Stimulated activated CD4-positive, alpha-beta T cell treated with anti-CD3 and anti-CD28 coated beads, Interleukin-1b, Interleukin-23, amount 100 ng/mL, for 1 hour (primary cell): ENCODE measurements at places on chromosomes 6 and 20.

DNA sequence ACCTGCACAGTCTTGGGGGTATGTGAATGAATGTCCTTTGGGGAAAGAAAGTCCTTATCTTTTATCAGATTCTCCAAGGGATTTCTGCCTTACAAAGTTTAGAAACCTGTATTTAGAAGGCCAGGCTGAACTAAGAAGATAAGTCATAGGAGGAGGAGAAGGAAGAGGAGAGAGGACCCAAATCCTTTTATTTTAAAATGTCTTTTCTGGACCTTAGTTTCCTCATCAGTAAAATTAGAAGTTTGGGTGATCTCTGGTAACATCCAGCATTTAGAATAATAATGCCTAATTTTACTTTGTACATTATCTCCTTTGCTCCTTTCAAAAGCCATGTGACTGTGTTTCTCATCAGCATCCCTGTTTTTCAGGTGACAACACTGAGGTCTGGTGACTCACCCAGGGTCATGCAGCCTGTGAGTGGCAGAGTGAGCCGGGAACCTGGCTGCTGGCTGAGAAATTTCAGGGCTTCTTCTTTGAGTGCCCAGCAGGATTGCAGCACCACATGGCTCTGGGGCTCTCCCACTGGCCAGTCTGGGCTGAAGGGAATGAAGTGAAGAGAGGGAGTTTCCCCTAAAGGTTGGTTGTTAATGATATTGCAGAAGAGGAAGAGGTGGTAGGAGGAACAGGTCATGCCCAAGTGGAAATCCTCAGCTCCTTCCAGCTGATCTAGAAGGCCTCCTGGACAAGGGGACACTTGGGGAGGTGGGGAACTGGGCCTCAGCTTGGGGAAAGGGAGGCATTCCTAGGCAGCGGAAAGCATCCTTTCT, 34.0 kb downstream of the VEGFA start:
- DNase-seq = no peak

GRCh38 chr6:66993272-66993671, 1286.2 kb upstream of the EYS start:
- DNase-seq = no peak

- peak; percentile 33 for DNase-seq
These were observed 8.8 kb downstream of the DUSP15 start for GRCh38 chr20:31861385-31862156.

DNA sequence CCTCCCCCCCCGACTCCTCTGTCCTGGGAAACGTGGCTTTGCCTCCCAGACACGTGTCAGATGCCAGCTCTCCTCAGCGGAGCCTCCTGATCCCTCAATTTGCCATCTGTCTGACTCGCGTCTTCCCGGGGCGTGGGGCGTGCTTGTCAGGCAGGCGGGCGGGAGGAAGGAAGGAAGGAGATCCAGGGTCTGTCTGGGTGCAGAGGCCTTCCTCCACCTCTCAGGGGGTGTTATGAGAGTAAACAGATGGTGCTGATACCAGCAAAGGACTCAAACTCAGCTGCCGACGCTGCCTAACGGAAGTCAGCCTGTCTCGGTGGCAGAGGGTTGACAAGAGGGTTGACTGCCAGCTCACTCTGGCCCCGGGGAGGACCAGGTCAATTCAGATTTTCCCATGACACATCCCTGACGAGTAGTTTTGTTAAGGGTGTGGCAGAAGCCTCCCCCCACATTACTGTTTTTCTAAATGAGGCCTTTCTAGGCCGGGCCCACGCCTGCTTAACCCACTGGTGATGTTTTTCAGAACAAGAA, 17.0 kb downstream of the UQCC2 start:
- peak; percentile 58 for DNase-seq

- DNase-seq = no peak
These were observed 37.7 kb downstream of the KIF25 start for GRCh38 chr6:168035098-168035660.

- DNase-seq = no peak
These were observed 171.2 kb downstream of the ZDHHC14 start for GRCh38 chr6:157552081-157552747.

DNA sequence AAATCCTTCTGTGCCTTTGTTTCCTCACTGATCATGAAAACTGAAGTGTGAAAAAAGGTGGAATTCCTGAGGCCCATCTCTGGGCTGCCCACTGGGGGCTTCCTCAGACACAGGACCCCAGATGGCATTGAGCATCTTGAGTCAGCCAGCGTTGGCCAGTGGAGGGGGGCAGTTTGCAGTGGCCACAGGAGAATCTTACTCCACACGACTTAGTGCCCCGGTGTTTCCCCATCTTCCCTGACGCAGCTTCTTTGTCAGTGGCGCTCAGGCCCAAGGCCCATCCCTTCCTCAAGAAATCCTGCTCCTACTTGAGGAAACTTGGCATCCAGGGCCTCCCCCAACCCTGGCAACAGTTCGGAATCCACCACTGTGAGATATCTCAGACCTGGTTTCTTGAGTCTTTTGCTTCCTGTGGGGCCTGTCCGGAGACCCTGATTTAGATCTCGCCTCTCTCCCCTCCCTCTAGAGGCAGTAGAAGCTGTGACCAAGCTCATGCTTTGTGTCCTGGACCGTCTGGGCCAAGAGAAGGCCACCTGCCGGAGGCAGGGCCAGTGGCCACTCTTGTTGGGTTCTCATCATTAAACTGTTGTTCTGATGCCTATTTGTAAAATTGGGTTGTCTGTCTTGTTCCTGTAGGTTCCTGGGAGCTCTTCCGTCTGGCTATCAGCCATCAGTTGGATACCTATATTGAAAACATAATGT, 20.2 kb upstream of the DLGAP4 start:
- DNase-seq = no peak

DNA sequence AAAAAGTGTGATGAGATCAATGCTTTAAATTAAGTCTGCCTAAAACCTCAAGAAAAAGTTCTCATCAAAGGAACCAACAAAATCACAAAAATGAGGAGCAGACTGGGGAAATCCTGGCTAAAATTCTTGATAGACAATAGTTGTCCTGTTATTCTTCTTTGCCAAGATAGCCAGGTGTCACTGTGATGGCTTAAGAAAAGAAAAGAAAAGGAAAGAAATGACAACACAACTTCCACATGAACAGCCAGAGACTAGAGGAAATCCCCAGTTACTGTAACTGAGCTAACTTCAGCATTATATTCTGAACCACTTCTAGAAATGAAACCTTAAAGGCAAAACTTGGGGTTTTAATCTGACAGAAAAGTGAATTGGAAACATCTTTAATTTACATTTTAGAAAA, 129.6 kb downstream of the CD24 start:
- no peak for DNase-seq

- DNase-seq = no peak
These were observed 178.4 kb downstream of the COL9A1 start for GRCh38 chr6:70124443-70124842.

GRCh38 chr6:164006459-164006858, 591.9 kb downstream of the QKI start:
- DNase-seq = no peak
